Activated CD4-positive, alpha-beta T cell treated with anti-CD3 and anti-CD28 coated beads, Interleukin-2, Interleukin-6, amounts not matched to agents 100 ng/mL and 50 ng/mL, durations not matched to agents 16 hours and 8 hours (primary cell): ENCODE measurements at places on chromosomes 11 and 22.
A peak's percentile ranks its signal among the peaks of the same experiment; 100 is the strongest.

DNA sequence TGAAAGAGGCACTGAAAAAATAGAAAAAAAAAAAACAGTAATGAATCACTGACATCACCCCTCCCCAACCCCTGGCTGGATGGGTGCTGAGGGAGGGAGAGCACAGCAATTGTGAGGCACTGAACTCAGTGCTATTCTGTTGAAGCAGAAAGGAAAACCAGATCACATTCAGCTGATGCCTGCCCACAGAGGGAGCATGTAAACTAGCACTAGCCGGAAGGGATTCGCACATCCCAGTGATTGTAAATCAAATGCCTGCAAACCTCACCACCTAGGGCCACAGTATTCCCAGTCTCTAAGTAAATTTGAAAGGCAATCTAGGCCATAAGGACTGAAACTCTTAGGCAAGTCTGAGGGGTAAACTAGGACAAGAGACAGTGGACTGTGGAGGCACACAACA, 772.0 kb upstream of the CCDC179 start:
- no peak for DNase-seq

DNA sequence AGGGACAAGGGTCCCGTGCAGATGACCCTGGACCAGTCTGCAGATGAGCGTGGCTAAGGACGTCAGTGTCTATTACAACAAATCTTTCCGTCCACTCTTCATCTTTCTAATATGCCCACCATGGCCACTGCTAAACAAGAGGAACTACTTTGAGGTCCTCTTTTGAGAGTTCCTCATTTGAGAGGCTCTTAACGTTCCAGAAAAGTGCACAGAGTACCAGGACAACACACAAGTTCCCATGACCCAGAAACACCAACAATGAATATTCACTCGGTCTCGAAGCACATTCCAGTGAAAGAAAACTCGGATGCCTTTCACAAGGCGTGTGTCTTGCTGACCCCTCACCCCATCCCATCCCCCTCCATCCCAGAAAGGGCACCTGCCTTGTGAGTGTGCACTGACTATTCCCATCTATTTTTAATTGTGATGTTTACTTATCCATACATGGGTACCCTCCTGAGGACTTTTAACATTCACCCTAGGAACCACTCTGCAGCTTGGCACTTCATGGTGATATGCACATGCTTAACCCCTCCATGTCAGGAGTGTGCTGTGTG, 157.0 kb downstream of the SHANK2 start:
- no peak for DNase-seq

DNA sequence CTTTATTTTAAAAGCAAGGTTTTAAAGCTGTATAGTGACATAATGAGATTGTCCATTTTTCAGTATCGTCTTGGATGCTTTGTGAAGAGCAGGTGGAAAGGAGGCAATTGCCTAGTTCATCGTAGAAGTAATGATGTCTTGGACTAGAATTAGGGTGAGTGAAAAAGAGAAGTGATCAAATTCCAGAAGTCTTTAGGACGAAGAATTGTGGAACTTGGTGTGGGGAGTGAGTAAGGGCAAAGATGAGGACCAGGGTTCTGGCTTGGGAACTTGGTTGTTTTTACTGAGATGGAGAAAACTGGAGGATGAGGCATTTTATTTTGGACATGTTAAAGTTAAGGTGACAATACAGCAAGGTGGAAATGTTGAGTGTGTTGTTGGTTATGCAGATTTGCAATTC, 1.2 kb downstream of the ILK start:
- no peak for DNase-seq

DNA sequence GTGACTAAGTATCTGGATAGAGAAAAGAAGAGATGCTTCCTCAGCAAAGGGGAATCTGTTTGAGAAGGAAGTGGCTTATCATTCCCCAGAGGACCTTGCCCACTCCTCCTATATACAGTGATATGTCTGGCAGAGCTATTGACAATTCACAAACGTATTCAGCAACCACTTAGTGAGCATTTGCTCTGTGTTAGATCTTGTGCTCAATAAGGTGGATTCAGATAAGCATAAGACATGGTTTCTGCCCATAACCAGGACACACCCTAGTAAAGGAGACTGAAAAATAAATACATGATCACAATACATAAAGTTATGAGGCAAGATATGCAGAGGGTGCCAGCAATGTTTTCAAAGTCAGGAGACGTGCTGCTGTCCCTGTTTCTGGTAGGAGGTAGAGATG, 1.4 kb downstream of the TMEM9B start:
- no peak for DNase-seq

DNA sequence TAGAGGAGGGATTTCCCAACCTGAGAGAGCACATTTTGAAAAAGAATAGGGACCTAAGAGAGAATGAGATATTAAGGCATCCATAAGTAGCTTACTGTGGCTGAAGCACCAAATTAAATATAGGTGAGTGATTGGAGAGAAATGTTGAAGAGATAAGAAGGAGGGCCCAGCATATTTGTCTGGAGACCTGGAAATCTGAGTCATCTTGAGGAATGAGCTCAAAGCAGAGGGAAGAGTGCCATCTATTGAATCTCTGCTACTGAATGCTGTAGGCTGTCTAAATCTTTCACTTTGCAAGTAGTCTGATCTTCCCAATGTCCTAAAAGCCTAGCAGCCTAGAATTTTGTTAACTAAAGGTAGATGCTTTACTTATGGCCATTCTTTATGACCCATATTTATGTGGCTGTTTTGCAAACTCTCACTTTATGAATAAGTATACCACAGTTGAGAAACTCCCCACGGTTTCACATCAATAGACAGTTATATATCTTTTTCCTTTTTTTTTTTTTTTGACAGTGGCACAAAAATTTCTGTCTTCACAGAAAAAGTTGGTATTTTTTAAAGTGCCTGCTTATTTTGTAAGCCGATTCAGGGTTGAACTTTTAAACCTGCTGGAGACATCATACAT, 2093.5 kb downstream of the LRRC4C start:
- DNase-seq: no peak

GRCh38 chr22:44181033-44181911, 547 bp downstream of the PARVG start:
- DNase-seq: peak; percentile 69

- no peak for DNase-seq
Measured at GRCh38 chr11:106304274-106304673, 226.8 kb downstream of the AASDHPPT start.

DNA sequence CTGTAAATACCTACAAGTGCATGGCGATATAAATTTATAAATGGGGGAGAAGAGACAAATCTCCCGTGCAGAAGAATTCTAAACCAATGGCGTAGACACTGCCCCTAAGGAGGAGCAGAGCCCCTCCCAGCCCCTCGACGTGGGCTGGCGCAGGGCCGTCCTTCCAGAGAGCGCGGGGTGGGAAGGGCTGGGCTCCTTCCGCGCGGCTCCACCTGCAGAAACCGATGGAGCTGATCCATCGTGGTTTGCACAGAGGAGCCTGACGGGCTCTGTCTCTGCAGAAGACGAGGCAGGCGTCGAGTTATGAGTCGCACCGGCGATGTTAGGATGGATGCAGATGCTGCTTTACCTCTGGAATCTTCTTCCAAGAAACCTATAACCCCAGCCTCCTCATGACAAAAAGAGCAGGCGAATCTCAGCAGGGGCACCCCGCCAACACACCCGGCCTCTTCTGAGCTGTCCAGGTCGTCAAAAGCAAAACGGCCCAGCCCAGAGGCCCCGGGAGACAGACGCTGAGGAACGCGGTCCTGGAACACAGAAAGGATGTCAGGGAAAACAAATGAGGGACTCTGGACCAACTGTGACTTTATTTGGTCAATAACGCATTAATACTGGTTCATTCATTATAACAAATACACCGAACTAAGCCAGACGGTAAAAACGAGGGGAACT, 11.0 kb upstream of the B4GALNT4 start:
- DNase-seq: no peak

DNA sequence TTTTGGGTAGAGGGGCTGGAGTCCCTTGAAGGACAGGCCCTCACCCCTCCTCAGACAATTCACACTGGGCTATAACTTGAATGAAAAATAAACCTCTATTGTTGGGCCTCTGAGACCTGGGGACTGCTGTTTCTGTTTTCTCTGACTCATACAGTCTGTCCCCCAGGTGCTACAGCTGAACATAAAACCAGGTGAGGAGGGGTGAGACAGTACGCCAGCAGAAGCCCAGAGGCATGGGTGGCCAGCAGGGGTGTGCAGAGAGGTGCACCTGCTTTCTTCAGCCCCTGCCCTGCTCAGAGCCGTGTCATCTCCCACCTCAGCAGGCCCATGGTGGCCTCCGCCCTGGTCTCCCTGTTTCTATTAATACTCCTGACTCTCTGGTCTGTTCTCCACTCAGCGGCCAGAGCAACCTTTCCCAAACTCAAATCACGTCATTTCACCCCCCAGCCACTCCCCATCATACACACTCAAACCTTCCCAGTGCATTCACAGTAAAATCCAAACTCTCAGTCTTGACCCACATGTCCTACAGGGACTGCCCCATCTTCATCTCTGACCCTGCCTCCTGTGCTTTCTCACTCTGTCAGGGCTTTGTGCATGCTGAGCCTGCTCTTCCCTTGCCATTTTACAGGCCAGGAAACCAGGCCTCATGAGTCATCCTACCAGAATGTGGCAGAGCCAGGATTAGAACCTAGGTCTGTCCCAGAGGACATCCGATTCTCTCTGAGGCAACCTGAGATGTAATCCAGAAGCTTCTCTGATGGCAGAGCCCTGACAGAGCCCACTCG, 5.4 kb upstream of the IL2RB start:
- DNase-seq: peak; percentile 80

- DNase-seq: no peak
Measured at GRCh38 chr11:77589181-77589520, 602 bp upstream of the AQP11 start.

DNA sequence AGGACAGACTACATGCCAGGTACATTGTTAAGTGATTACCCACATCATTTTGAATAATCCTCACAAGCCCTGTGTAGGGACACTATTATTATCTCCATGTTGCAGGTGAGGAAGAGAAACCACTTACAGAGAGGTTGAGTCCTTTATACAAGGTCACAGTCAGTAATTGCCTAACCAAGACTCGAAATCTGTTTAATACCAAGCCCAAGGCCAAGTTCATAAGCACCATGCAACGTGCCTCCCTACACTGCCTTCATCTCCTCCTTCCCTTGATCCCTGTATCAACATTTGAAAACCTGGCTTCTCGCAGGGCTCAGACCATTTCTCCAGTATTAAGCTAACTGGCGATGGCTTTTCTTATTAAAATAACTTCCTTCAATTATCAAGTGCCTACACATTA, 41.7 kb upstream of the SEZ6L start:
- DNase-seq: no peak

DNA sequence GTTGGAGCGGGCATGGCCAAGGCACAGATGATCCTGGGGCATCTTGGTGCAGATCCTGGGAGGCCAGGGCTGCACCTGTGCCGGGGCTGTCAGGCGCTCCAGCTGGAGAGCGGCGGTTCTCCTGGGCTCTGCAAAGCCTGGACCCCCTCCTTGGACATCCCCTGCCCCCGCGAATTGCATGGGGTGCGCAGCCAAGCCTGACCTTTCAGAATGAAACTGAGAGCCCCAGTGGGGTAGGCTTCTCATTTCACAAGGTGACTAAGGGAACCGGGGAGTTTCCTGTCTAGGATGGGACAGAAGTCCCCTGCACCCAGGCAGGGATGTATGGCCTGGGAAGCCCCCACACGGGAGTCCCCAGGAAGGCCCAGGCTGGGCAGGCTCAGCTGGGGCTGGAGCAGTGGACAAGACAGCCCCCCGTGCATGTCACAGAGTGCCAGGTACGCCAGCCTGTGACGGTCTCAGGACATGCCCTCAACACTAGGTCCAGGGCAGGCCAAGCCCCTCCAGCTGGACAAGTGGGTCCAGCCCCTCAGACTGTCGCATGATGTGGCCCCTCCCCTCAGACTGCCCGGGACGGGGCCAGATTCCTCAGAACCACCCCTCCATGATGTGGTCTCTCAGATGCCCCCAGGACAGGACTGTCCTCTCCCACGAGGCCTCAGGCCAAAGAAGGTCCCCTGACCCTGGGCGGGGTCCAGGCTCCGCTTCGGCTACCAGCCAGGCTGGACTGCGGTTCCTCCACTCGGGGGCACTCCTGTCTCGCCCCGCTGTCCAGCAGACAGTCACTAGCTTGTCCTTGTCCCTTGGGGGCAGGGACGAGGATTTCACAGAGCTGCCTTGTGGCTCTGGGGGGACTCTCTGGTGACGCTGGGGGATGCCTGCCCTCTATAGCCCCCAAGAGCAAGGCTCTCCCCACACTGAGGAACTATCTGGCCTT, 2.3 kb downstream of the LSP1 start:
- peak; percentile 78 for DNase-seq

DNA sequence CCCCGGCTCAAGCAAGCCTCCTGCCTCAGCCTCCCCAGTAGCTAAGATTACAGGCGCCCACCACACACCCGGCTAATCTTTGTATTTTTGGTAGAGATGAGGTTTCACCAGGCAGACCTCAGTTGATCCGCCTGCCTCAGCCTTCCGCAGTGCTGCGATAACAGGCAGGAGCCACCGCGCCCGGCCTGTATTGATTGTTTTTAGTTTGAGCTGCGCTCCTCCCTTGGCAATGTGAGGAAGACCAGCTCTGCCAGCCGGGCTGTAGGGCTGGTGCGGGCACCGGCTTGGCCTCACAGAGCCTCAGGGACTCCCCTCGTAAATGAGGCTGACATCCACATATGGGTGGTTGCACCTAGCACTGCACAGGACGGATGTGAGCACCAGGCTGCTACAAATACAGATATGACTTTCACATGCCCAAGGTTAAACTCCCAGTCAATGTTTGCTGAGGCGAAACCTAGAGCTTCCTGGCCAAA, 7.5 kb upstream of the SLC2A11 start:
- DNase-seq: no peak

DNA sequence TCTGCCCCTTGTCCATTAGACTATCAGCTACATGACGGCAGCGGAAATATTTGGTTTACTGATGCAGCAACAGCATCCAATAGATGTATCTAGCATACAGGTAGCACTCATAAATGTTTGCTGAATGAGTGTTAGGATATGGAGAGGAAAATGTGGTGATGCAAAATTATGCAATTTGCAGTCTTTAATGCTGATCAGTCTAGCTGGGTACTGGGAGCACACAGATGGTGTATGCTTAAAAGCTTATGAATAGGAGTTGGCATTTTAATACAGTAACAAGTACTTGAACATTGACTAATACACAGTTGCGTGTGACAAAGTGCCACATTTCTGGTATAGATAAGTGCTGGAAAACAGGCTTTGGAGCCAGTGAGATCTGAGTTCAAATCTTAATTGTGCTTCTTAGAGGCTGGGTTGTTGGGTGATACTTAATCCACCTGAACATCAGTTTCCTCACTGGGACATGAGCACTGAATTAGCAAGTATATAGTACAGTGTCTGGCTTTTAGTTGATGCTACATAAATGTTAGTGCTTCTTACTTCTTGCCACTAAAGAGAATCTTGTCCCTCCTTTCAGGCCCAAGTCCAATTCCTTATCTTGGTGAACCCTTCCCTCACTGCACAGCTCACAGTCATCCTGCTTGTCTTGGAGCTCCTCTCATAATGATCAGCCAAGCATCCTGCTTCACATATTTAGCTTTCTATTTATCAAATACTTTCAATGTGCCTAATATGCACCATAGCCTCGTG, 99.6 kb downstream of the TIMP3 start:
- no peak for DNase-seq

DNA sequence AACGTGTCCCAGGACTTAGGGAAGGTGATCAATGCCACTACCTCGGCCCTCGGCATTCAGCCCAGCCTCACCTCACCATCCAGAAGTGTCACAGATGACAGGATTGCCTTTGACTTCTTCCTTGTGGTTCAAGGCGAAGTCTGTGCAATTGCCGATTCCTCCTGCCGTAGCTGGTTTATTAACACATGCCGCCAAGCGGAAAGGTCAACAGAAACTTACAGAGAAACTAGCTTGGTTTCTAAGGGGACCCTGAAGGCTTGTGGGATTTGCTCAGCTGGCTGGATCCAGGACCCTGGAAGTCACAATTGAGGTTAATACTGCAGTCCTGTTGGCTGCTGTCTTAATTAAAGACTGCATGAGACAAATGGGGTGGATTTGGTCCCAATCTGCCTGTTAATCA, 65.6 kb downstream of the SHANK2 start:
- DNase-seq: no peak
